Fibroblast of skin of scalp (primary cell): ENCODE measurements at places on chromosomes 7 and 10.

GRCh38 chr7:26856176-26856985, 8.0 kb downstream of the SKAP2 start:
- no peak for DNase-seq

- peak; percentile 74 for DNase-seq
These were observed 75.2 kb downstream of the DNAJB6 start for GRCh38 chr7:157412021-157412443.

DNA sequence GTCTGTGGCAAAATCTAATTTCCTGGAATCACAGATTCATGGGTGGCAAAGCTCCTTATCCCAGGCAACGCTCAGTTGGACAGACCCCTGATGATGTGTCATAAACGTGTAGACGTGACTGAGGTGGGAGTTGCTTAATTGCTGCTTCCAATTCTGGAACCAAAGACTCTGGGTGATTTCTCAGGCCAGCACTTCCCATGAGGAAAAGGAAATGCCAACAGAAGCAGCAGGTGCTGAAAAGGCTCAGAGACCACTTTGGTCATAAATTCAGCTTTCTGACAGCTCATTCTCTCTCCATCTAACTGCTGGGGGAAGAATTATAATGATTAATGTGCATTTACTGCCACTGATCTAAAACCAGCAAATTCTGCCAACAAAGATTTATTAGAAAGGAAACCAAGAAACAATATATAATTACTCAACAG, 88.7 kb downstream of the OSBPL3 start:
- no peak for DNase-seq

GRCh38 chr7:101943306-101943705, 125.9 kb downstream of the CUX1 start:
- no peak for DNase-seq

DNA sequence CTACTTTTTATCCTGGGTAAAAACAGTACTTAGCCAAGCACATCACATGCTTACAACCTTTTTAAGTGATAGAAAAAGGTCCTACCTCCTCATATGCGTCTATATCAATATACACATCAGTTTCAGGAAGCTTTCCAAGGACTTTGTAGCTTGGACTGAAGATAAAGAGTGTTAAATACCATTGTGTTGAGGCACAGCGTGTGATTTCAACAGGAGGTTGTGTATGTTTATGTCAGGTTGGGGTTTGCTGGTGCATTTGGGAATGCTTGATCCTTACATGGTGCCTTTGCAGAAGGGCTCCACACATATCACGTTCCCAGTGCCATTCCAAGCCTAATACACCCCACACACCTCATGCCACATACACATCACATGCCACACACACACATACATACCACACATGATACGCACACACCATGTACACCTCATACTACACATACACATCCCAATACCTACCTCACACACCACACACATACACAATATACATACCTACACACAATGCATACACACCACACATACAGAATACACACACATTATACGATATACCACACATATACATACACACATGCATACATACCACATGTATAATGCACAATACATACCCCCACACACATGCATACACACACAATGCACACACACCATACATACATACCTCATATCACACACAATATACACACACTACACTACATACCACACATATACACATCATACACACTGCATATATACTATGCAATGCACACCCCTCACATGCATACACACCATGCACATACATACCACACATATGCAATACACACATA, 33.1 kb downstream of the PSMC2 start:
- DNase-seq: no peak

- no peak for DNase-seq
These were observed 40.6 kb downstream of the SYPL1 start for GRCh38 chr7:106071356-106071998.

DNA sequence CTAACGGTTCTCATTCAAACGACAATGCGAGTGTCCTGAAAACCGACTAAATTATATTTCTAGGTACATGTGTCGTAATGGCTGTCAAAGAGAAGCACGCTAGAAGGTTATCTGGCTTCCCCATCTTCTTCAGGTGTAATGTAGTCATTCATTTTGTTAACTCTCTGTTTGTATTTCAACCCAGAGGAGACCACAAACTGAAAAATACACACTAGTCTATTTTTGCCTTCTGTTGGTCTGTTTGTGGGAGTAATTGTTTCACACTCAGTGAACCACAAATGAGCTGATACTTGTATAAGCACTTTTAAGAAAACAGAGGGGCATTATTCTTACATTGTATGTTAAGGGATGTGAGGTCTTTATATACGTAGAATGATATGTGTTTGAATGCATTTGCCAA, 305.9 kb downstream of the GATA3 start:
- no peak for DNase-seq

- no peak for DNase-seq
These were observed 31.7 kb downstream of the ZNF775 start for GRCh38 chr7:150410680-150411346.

DNA sequence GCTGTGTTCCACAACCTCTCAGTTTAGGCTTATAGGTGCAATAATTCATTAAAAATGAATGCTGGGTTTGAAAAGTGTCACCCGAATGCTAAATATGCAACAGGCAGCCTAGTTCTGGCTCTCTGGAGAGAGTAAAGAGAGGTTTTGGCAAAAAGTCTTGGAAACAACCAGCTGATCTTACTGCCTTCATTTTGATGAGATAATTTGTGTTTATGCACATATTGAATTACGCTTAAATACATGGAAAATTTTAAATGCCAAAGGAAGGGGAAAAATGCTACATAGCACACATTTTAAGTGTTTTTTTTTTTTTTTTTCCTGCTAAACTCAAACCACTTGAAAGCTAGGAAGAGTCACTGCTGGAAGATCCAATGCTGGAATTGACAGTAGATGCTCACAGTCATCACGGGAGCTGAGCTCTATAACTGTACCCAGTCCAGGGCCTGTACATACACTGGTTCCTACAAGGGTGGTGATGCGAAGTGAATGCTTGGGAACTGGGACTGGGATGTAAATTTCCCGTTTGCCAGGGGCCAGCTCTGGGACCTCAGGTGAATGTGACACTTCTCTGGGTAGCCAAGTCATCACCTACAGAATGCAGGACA, 151.5 kb downstream of the PFKFB3 start:
- no peak for DNase-seq

DNA sequence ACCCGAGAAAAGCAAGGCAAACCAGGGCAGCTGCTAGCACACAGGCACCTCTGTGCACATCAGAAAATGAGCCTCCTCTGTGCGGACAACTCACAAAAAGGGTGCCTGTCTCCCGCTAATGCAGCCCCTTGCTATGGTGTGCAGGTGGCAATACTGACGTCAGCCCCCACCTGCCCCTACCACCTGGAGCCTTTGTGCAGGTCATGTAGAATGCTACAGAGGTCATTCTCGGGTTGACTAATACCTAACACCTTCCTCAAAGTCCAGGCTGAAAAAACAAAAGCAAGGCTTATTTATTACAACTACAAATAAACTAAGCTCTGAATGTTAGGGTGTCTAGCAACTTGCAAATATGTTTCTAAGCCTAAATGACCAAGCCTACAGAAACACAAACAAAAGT, 13.9 kb downstream of the PIP4K2A start:
- no peak for DNase-seq

GRCh38 chr10:78684947-78685346, 383.8 kb upstream of the ZMIZ1 start:
- DNase-seq: no peak

- no peak for DNase-seq
These were observed 176.1 kb downstream of the SH3PXD2A start for GRCh38 chr10:103679096-103679790.

DNA sequence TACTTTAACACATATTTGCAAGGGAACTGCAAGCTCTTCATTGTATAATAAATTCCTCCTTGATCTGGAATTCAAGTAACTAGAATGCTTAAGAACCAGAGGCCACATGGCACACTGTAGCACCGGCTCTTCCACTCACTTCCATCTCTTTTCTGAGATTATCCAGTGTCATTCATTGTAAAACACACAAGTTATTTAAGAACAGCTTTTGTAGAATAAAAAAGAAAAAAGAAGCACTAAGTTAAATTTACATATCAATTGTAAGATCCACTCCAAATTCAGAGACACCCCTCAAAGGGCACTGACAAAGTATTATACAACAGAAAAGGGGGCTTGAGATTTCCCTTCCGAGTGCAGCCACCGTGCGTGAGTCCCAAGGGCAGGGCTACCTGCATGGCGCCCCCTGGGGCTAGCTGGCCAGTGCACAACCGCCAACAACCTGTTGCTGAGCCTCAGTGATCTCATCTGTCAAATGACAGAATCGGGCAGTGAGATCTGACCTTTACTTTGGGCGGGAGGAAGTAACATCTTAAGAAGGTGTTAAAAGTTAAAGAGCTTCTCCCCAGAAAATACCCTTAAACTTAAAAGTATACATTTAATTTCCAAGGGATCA, 12.5 kb downstream of the GLI3 start:
- no peak for DNase-seq

DNA sequence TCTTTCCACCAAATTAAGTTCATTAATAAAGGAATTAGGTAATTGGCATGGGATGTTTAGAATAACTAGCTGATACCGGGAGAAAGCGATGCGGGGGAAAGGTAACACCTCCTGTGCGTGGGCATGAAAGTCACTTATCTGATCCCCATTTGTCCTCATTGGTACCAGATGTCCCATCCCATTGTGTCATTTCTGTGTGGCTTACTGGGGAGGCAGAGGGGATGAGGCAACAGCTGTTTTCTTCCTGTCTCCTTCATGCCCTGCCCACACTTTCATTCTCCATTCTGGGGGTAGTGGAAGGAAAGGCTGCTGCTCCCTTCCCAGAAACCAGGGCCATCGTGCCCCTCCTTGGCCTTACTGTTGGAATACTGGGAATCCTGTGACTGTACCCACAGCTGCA, 27.1 kb downstream of the EEPD1 start:
- no peak for DNase-seq
